Activated CD4-positive, alpha-beta T cell treated with anti-CD3 and anti-CD28 coated beads, Interleukin-2, amount 50 U/mL, for 16 hours (primary cell): ENCODE measurements at places on chromosomes 1 and 21.

DNA sequence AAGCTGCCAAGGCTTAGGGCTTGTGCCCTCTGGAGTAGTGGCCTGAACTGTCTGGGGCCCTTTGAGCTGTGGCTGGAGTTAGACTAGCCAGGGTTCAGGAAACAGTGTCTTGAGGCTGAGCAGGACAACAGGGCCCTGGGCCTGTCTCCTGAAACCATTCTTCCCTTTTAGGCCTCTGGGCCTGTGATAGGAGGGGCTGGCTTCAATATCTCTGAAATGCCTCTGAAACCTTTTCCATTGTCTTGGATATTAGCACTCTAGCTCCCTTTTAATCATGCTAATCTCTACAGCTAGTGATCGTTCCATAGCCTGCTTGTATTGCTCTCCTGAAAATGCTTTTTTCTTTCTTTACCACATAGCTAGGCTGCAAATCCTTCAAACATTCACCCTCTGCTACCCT is 135.3 kb downstream of the ADGRL4 start:
- no peak for DNase-seq

GRCh38 chr1:182350839-182351238 is 40.8 kb downstream of the GLUL start:
- DNase-seq, result no peak

DNA sequence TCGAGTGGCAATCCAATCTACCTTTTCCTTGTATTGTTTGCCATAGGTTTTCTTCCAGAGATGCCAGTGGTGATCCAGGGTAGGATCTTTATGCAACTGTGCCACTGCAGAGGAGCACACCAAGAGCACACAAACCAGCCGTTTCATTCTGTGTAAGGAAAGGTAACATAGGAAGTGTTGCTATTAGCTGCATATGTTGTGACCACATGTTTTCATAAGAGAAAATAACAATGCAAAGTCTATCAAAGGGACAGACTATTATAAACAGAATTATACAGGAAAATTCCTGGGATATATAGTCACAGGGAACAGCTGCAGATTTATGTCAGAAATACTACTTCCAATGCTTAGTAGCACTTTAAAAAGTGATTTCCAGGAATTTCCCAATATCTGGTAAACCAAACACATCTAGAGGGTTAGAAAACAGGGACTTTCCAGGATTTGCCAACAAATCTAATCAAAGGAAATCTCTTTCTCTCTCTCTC is 919 bp downstream of the CTSS start:
- peak; percentile 42 for DNase-seq

GRCh38 chr1:241177660-241178059 is 179.3 kb downstream of the RGS7 start:
- no peak for DNase-seq

- DNase-seq, result no peak
Observed at GRCh38 chr1:29342983-29343382, 106.7 kb downstream of the PTPRU start.

DNA sequence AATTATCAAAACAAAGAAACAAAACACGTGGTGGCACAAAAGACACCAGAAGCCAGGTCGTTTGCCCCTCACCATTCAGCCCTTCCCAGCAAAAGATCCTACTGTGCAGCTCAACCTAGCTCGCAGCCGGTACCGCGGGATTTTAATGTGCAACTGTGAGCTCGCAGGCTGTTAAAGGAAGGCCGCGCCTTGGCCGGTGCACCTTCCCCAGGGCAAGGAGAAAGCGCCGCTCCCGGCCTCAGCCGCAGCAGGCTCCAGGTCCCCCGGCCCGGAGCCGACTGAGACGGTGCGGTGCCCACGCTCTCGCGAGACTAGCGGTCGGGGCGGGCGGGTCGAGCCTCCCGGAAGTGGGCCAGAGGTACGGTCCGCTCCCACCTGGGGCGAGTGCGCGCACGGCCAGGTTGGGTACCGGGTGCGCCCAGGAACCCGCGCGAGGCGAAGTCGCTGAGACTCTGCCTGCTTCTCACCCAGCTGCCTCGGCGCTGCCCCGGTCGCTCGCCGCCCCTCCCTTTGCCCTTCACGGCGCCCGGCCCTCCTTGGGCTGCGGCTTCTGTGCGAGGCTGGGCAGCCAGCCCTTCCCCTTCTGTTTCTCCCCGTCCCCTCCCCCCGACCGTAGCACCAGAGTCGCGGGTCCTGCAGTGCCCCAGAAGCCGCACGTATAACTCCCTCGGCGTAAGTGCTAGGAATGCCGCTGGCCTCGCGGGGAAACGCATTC is at the start of gene AGL:
AGL (plus strand) TSS at position 618 of the 715 bp plus-strand sequence. CDS start 682 bp downstream, outside the sequence.
- peak; percentile 88 for DNase-seq

DNA sequence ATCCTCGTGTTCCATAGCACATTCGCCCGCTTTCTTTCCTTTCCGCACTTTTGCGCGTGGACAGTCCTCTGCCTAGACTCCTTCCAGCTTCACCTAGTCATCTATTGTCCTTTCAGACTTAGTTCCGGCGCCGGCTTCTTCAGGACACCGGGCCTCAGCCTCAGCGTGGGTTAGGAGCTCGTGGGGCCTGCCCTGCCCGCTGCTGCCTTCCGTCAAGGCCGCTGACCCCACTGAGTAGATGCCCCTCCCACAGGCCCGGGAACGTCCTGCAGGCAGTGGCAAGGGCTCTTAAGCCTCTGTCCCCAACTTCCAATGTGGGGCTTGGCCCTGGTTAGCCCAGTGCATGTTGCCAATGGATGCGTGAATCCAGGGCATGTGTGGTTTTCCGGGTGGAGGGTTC is 11.4 kb downstream of the DMRTB1 start:
- no peak for DNase-seq

DNA sequence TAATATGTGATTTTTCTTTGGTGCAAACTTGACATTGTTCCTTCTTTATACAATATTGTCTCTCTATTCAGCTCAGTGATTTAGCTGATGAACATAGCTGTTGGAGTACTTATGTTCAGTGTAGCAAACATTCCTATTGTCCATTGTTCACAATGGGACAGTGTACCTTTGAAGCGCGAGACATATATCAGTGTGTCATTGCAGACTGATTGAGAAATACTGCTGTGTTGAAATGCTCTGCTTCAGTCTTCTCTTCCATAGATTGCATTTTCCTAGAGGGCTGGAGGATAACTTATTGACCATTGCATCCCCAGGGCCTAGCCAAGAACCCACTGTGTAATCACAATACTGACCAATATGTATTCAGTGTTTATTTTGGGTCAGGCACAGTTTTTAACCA is 46.5 kb downstream of the HLX start:
- no peak for DNase-seq

- DNase-seq, result no peak
Observed at GRCh38 chr1:161313554-161314200, 504 bp upstream of the SDHC start.

GRCh38 chr1:55828044-55828443 is 612.9 kb upstream of the USP24 start:
- no peak for DNase-seq
